ENCODE measurements at places on chromosomes 5 and 9. TPM values are rescaled to one million over a fixed set of nuclear protein-coding genes. Genes with fewer than 3 reads are reported as not detected.

Gene TMEM171
- 7.5 TPM for total RNA-seq

Gene SPINK1
- 0.74 TPM for total RNA-seq

Gene C9
- total RNA-seq = not detected

Gene GARIN3
- not detected for total RNA-seq

Gene FSTL4
- total RNA-seq = 4.0 TPM

Gene ENG
- total RNA-seq = 0.17 TPM

Gene SLCO6A1
- not detected for total RNA-seq

Gene CNTNAP3B
- 15.1 TPM for total RNA-seq

Gene ANKRD20A1
- total RNA-seq = 1.0 TPM

Gene SLC31A1
- 19.1 TPM for total RNA-seq

Gene AFAP1L1
- total RNA-seq = 8.1 TPM

Gene TMEFF1
- total RNA-seq = 1.8 TPM

Gene CFAP157
- total RNA-seq = 0.06 TPM

Gene PCDHGA1
- total RNA-seq = 0.37 TPM

Gene NIM1K
- total RNA-seq = 0.23 TPM

Gene BBLN
- 66.9 TPM for total RNA-seq

Gene PTGS1
- total RNA-seq = 1.2 TPM

Gene BTNL3
- total RNA-seq = not detected

Gene ENHO
- total RNA-seq = 2.1 TPM

Gene HTR4
- total RNA-seq = not detected

Gene POMT1
- total RNA-seq = 14.4 TPM

Gene CCDC171
- total RNA-seq = 0.50 TPM

Gene EGFL7
- total RNA-seq = 59.3 TPM

Gene PLPP7
- 0.08 TPM for total RNA-seq

Gene SPATA31D3
- not detected for total RNA-seq

Gene OMD
- total RNA-seq = not detected

Gene GRXCR2
- total RNA-seq = not detected

Gene DNM1
- 96.1 TPM for total RNA-seq

Gene ANKRD55
- total RNA-seq = not detected

Gene TLE4
- total RNA-seq = 11.7 TPM

Gene SPACA9
- 4.8 TPM for total RNA-seq

Gene CARD9
- 0.53 TPM for total RNA-seq

Gene PCDHA9
- total RNA-seq = not detected

Gene C5orf52
- total RNA-seq = not detected

Gene PNPLA7
- 0.76 TPM for total RNA-seq

Gene FST
- total RNA-seq = 7.1 TPM

Gene RNF224
- total RNA-seq = 0.20 TPM

Gene EIF4EBP3
- 2.1 TPM for total RNA-seq

Gene TMEM174
- total RNA-seq = not detected

Gene C9orf50
- not detected for total RNA-seq

Gene ARL14EPL
- total RNA-seq = 0.08 TPM

Gene ZNG1A
- total RNA-seq = 26.1 TPM

Gene CAMLG
- total RNA-seq = 28.9 TPM

Gene INSL6
- total RNA-seq = not detected

Gene TCF7
- 15.3 TPM for total RNA-seq

Gene TARS1
- 130 TPM for total RNA-seq

Gene TEX48
- not detected for total RNA-seq

Gene IL11RA
- 6.2 TPM for total RNA-seq

Gene GPR150
- 0.18 TPM for total RNA-seq

Gene ARHGEF39
- 19.3 TPM for total RNA-seq

Gene GLRA1
- total RNA-seq = not detected

Gene FOXD4L6
- not detected for total RNA-seq

Gene SUB1
- 263 TPM for total RNA-seq

Gene NCBP1
- 27.3 TPM for total RNA-seq

Gene TUSC1
- total RNA-seq = 7.1 TPM

Gene ZFP37
- total RNA-seq = 1.3 TPM

Gene SPATA31A1
- total RNA-seq = not detected

Gene IFNE
- total RNA-seq = 1.6 TPM

Data from A549 treated with CORT108297 at 1 μM for 4 hours (cell line).